ENCODE measurements at places on chromosomes 6 and 20. TPM values are rescaled to one million over a fixed set of nuclear protein-coding genes. Genes with fewer than 3 reads are reported as not detected.

Gene ZSCAN23
- total RNA-seq: 2.6 TPM

- H3K27me3 ChIP-seq: 0 out of 2 replicates have a peak, but pooled peaks cover 4% of the 10 kb centered on the region
- no peak overlapping the region for H3K27ac ChIP-seq
- H3K4me1 ChIP-seq: no peaks in the 10 kb centered on the region
- no peaks in the 10 kb centered on the region for H3K36me3 ChIP-seq
- no peak overlapping the region for H3K4me3 ChIP-seq
- DNase-seq: no peak
Observed at GRCh38 chr6:136470044-136470443, 80.2 kb downstream of the MAP7 start.

- H3K4me3 ChIP-seq: no peak overlapping the region
- H3K27ac ChIP-seq: no peak overlapping the region
- H3K27me3 ChIP-seq: no peaks in the 10 kb centered on the region
- DNase-seq: no peak
- no peaks in the 10 kb centered on the region for H3K36me3 ChIP-seq
- H3K4me1 ChIP-seq: peaks cover 37% of the 10 kb centered on the region
Observed at GRCh38 chr6:1105833-1106400, 206.0 kb upstream of the FOXQ1 start.

GRCh38 chr6:167872538-167873210 lies 46.0 kb downstream of the AFDN start:
- H3K27ac ChIP-seq: no peak overlapping the region
- DNase-seq: no peak
- no peaks in the 10 kb centered on the region for H3K27me3 ChIP-seq
- H3K36me3 ChIP-seq: peaks cover 69% of the 10 kb centered on the region
- no peak overlapping the region for H3K4me3 ChIP-seq

DNA sequence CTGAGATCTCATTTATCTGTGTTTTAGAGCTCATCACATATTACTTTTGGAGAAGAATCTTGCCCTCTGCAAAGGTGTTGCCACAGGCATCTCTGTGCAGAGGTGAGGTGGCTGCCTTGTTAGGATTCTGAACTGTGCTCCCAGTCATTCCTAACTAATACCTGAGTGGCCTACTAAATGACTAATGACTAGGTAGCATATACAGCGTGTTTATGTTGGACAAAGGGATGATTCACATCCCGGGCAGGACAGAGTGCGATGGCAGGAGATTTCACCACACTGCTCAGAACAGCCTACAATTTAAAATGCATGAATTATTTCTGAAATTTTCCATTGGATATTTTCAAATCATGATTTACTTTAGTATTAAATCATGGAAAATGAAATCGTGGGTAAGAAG lies 23.1 kb upstream of the CGA start:
- peaks cover 7% of the 10 kb centered on the region for H3K27me3 ChIP-seq
- no peak overlapping the region for H3K27ac ChIP-seq
- no peak for DNase-seq
- no peaks in the 10 kb centered on the region for H3K4me1 ChIP-seq

Gene CTCFL
- total RNA-seq: not detected

Gene CNKSR3
- total RNA-seq: 14.7 TPM

DNA sequence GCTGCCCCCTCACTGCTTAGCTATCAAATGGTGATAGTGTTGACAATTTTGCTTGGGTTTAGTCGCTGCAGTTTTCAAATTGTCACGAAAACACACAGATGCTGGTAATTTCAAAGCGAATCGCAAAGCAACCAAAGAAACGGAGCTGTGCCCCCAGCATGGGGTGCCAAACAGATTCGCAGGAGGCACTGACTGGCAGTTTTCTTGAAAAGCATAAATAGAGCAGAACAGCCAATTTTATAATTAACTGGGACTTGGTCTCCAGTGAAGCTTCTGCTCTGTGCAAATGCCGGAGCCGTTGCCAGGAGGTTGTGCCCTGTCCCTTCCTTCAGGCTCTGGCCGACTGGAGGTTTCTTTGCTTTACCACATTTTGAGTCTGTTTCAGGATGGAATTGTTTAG lies 18.8 kb downstream of the ARHGAP40 start:
- no peaks in the 10 kb centered on the region for H3K36me3 ChIP-seq
- H3K27me3 ChIP-seq: peaks cover 25% of the 10 kb centered on the region
- no peak overlapping the region for H3K4me3 ChIP-seq
- no peak for DNase-seq

DNA sequence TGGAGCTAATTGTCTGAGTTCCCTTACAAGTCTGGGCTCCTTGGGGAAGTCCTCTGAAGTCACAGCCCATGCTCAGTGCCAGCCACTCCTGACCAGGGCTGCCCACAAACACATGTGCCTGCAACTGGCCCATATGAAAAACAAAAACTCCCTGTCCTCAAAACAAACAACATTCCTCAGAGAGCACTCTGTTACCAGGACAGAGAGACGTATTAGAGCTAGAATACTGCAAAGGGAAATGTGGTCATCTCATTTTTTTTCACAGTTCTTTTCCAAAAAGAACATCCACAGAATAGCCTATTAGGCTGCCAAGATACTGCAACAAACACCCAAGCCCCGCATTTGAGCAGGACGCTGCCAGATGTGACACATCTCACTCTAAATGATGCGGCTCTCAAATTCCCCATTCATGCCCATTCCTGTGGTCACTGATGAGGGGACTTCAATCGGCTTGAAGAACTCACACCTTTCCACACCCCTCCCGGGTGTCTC lies 71.1 kb downstream of the SLC22A23 start:
- no peaks in the 10 kb centered on the region for H3K36me3 ChIP-seq
- H3K27ac ChIP-seq: no peak overlapping the region
- DNase-seq: no peak
- no peaks in the 10 kb centered on the region for H3K27me3 ChIP-seq
- no peak overlapping the region for H3K4me3 ChIP-seq
- peaks cover 25% of the 10 kb centered on the region for H3K4me1 ChIP-seq

GRCh38 chr6:96286503-96286902 lies 235.1 kb upstream of the UFL1 start:
- no peaks in the 10 kb centered on the region for H3K4me1 ChIP-seq
- H3K27ac ChIP-seq: no peak overlapping the region
- H3K27me3 ChIP-seq: no peaks in the 10 kb centered on the region
- DNase-seq: no peak
- no peaks in the 10 kb centered on the region for H3K36me3 ChIP-seq
- no peak overlapping the region for H3K4me3 ChIP-seq

GRCh38 chr6:70547313-70547712 lies 19.4 kb upstream of the SDHAF4 start:
- no peak for DNase-seq
- no peaks in the 10 kb centered on the region for H3K4me1 ChIP-seq
- no peaks in the 10 kb centered on the region for H3K27me3 ChIP-seq
- no peak overlapping the region for H3K4me3 ChIP-seq
- no peak overlapping the region for H3K27ac ChIP-seq
- H3K36me3 ChIP-seq: no peaks in the 10 kb centered on the region

DNA sequence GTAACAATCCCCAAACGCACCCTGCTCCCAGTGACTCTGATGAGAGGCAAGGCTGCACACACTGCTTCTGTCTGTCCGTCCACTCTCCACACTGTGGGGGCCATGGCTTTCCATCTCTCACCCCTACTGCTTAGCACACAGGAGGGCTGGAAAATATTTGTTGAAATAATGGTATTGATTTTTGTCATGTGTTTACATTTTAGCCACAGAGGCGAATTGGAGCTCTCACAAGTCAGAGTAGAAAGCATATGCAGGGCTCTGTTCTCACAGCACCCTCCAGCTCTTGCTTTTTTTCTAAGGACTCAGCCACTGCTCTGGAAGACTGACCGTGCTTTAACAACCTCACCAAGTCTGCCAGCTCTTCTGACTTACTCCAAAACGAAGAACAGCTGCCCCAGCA lies 273.8 kb downstream of the GMDS start:
- DNase-seq: no peak
- H3K4me1 ChIP-seq: peaks cover 14% of the 10 kb centered on the region
- H3K27me3 ChIP-seq: no peaks in the 10 kb centered on the region

Gene SGK2
- total RNA-seq: not detected

Gene LIN28B
- not detected for total RNA-seq

Gene PSMB1
- 628 TPM for total RNA-seq

- H3K36me3 ChIP-seq: no peaks in the 10 kb centered on the region
- peak; percentile 2 for DNase-seq
- no peaks in the 10 kb centered on the region for H3K27me3 ChIP-seq
- H3K4me1 ChIP-seq: no peaks in the 10 kb centered on the region
Observed at GRCh38 chr6:55069132-55069781, 105.1 kb upstream of the HCRTR2 start.

Gene PCSK2
- not detected for total RNA-seq

DNA sequence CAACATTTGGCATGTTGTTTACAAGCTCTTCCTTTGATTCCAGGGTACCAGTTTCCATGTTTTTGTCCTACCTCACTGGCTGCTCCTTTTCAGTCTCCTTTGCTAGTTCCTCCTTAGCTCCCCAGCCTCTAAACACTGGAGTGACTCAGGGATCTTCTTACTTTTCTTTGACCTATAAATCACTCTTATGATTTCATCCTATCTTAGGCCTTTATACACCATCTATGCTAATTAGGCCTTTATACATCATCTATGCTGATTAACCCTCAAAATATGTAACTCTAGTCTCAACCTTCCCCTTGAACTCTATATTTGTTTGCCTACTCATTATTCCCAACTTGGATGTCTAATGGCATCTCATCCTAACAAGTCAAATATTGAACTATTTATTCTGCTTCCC lies 9.5 kb downstream of the TMEM30A start:
- H3K27me3 ChIP-seq: no peaks in the 10 kb centered on the region
- DNase-seq: peak; percentile 60
- H3K4me3 ChIP-seq: no peak overlapping the region
- H3K4me1 ChIP-seq: peaks cover 58% of the 10 kb centered on the region
- H3K27ac ChIP-seq: peak overlapping the region; percentile 1

GRCh38 chr6:22146678-22146930 lies 150.2 kb downstream of the PRL start:
- no peaks in the 10 kb centered on the region for H3K36me3 ChIP-seq
- no peaks in the 10 kb centered on the region for H3K27me3 ChIP-seq
- H3K4me3 ChIP-seq: no peak overlapping the region
- no peak overlapping the region for H3K27ac ChIP-seq
- H3K4me1 ChIP-seq: peaks cover 38% of the 10 kb centered on the region

DNA sequence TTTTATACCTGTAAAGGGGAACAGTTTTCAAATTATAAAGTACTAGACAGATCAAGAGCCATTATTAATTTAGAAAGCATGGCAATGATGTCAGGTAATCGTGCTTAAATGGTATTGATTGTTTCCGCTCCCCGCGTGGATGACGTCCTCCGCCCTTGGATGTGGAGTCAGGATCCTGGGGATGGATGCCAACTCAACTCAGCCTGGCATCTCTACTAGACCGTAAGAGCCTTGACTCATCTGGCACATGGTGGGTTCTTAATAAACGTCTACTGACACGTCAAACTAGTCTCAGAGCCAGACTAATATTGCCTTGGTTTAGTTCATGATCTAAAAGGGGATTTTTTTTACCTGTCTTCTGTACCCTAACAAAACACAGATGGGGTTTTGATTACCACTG lies 80.2 kb downstream of the LRFN2 start:
- H3K27me3 ChIP-seq: no peaks in the 10 kb centered on the region
- no peaks in the 10 kb centered on the region for H3K36me3 ChIP-seq
- no peak overlapping the region for H3K27ac ChIP-seq
- no peak for DNase-seq
- H3K4me1 ChIP-seq: no peaks in the 10 kb centered on the region

Gene TINAG
- not detected for total RNA-seq

DNA sequence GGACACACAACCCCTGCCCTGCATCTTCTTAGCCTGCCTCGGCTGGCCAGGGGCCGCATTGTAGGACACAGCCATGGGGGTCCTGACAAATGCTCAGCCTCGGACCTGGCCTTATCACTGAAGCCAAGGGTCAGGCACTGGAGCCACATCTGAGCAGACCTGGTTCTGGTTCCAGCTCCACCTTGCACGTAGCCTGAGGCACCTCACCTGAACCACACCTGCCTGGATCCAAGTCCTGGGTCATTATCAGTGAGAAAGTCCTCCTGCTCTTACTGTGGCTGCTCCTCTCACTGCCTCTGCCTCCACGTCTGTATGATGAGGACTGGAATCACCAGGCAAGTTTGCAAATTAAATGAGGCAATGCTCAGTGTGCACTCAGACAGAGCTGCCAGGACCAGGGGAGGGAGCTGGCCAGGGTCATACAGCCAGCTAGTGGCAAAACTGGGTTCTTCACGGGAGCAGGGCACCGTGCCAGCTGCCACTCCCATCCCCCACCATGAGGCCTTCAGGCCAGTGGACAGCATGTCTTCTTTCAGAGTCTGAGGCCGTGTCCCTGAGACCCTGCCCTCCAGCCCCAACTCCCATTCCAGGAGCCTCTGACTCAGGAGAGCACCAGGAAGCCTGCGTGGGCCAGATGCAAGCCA lies 40.2 kb downstream of the MRPL14 start:
- no peak overlapping the region for H3K27ac ChIP-seq
- no peaks in the 10 kb centered on the region for H3K36me3 ChIP-seq
- H3K27me3 ChIP-seq: no peaks in the 10 kb centered on the region
- H3K4me1 ChIP-seq: peaks cover 3% of the 10 kb centered on the region

Gene SMPDL3A
- 2.1 TPM for total RNA-seq

DNA sequence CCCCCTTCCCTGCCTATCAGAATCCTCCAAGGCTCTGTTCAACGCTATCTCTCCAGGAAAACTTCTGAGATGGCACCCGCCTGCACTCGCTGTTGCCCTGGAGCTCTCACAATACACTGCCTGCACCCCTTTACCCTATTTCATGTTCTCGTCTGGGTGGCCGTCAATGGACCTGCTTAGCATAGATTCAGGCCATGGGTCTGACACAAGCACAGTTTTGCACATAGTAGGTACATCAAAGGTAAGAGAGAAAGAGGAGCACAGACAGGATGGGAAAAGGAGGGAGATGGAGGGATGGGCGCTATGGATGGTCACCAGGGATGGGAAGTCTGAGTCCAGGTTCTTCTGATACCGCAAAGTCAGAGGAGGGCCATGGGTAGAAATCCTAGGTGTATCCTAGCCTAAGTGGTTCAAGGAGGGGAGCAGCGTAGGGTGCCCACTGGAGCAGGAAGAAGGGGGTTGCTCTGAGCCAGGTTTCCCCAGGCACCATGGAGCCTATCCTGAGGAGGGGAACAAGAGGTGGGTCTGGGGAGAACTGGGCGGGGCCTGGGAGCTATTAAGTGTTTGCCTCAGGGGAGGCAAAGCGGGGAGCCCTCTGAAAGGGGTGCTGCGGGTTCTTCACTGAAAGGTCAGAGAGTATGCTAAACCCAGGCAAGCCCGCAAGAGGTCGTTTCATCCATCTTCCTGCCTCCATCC lies 89.3 kb downstream of the MRPL14 start:
- DNase-seq: no peak
- no peaks in the 10 kb centered on the region for H3K36me3 ChIP-seq
- H3K27me3 ChIP-seq: no peaks in the 10 kb centered on the region
- H3K4me1 ChIP-seq: peaks cover 40% of the 10 kb centered on the region

- no peaks in the 10 kb centered on the region for H3K36me3 ChIP-seq
- H3K4me3 ChIP-seq: no peak overlapping the region
- DNase-seq: no peak
- no peak overlapping the region for H3K27ac ChIP-seq
- no peaks in the 10 kb centered on the region for H3K4me1 ChIP-seq
- H3K27me3 ChIP-seq: no peaks in the 10 kb centered on the region
Observed at GRCh38 chr6:65545920-65546319, 161.1 kb downstream of the EYS start.

GRCh38 chr20:50338479-50339391 lies 148.1 kb downstream of the CEBPB start:
- H3K4me3 ChIP-seq: no peak overlapping the region
- H3K27ac ChIP-seq: peak overlapping the region; percentile 53
- no peak for DNase-seq
- no peaks in the 10 kb centered on the region for H3K27me3 ChIP-seq

Gene NFATC2
- total RNA-seq: not detected

Measured in SJSA1 (cell line).